ENCODE measurements at places on chromosomes 1 and 21.

GRCh38 chr1:219413536-219413935, 199.4 kb downstream of the ZC3H11B start:
- no peak for DNase-seq

GRCh38 chr1:21909787-21910503, 27.2 kb downstream of the HSPG2 start:
- no peak for DNase-seq

- DNase-seq = peak; percentile 86
Observed at GRCh38 chr1:170562646-170563338, 30.8 kb downstream of the GORAB start.

DNA sequence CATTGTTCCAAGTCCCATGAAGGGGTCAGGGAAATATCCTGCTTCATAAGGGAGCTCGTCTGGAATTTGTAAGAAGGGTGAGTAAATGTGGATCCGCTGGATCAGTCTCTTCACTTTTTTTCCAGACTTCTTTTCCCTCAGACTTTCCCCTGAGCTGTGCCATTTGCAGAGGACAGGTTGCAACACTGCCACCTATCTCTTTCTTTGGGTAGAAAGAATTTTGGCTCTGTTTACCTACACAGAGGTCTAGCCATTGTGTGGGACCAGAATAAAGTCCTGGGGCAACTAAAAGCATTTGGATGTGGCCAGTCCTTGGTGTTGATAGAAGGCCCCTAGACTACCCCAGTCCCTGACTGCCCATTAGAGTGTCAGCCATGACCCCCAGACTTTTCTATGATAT, 1146.7 kb upstream of the PRMT6 start:
- DNase-seq = no peak

GRCh38 chr21:31675960-31676359, 16.5 kb downstream of the SOD1 start:
- DNase-seq = no peak

DNA sequence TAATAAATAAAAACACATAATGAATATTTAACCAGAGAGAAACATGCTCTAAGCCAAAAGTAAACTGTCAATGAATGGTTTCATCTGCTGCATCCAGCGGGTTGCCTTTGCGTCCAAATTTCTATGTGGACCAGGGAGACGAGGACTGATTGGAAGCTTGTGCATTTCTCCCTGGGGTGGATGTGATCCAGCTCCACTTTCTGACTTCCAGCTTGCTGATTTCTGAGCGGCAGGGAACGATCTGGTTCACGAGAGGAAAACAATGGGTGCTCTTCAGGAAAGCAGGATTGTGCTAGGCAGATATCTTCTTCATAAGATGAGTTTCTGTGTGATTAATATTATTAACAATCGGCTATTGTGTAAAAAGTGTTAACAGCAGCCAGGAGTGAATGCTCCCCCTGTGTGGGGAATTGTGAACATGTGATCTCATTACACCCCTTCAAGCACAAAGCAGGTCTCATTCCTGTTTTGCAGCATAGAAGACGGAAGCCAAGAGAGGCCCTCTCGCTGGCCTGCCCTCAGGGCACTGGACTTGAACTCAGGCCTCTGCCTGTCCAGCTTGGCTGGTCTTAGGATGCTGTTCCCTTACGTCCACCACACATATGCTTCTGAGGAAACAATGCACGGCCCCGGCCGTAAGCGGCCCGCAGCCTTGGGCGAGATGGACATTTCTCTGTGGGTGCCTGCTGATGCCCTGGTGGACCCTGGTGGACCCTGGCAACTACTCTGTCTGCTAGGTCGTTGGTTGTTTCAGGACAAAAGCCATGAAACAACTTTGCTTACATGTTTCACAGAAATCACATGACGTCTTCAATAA, 183.4 kb upstream of the C1orf174 start:
- DNase-seq = no peak

- DNase-seq = no peak
Observed at GRCh38 chr1:15341634-15342407, 67.9 kb upstream of the EFHD2 start.

DNA sequence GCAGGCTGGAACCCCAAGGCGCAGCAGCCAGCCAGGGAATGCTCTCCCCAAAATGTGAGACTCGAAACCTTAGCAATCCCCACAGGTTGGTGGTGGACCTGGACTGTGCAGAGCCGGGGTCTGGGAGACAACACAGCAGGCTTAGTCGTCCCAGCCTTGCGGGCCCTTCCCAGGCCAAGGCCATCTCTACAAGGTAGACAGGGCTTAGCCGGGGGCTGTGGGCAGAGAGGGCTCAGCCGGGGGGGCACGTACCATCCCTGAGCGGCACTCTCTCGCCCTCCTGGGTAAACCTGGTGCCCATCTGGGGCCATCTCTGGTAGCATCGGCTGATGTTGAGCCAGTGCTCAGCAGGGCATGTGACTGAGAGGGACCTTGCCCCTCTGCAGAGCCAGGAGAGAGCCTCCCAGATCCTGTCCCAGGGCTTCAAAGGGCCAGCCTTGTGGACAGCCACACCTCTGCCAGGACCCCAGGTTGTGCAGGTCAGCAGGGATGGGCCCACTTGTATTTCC, 2.2 kb upstream of the ACTRT2 start:
- DNase-seq = no peak

GRCh38 chr1:159214149-159214760, 9.6 kb downstream of the ACKR1 start:
- peak; percentile 6 for DNase-seq

DNA sequence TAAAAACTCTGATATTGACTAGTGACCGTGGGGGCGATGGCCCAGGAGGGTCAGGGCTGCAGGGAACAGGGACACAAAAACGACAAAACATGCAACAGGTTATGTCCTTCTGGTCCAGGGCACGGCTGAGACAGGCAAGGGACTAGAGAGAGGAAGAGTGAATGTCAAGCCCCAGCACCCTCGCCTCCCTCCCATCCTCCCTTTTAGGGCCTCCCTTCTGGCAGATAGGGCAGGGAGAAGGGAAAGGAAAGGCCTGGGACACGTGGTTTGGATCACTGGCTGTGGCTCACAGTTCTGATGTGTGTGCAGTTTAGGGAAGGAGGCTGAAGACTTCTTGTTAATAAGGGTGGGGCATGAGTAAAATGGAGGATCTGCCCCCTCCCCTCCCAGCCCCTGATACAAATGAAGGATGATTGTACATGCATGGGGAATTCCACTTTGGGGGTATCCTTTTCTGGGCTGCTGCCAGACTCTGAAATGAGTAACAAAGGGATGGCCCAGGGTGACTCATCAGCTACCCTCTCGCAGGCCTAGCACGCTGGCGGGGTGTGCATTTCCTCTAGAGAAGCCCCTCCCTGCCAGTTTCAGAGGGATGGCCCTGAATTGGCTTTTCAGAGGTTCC, 14.2 kb downstream of the CAPN2 start:
- peak; percentile 78 for DNase-seq

DNA sequence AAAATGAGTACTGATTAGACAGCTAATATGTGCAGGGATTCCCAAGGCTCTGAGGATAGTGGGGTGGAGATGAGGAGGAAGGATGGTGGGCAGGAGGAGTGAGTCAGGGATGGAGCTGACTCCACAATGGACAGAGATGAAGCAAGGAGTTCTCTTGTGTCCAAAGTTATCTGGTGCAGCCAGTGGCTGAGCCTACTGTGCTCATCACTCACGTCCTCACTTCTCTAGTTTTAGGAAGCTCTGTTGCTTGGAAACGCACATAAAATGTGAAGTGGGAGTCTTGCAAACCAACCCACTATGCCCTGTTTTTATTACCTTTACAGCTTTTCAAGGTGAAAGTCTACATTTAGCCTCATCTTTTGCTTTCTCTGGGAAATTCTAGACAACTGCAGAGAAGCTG, 36.5 kb upstream of the SAMD13 start:
- no peak for DNase-seq

DNA sequence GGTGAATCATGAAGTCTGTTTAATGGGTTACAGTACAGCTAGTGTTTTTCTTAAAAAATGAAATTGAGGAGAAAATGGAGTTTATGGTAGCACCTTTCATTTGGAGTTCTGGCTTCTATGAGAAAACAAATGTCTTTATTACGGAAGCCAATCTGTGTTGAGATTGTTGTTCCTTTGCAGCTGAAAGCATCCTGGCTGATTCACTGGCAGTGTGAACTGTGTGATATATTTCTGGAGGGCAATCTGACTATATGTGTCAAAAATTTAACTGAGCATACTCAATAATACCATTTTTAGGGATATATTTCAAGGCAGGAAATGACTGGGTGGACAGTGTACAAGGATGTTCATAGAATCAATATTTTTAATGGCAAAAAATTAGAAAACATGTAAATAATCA, 46.6 kb upstream of the LYST start:
- no peak for DNase-seq

DNA sequence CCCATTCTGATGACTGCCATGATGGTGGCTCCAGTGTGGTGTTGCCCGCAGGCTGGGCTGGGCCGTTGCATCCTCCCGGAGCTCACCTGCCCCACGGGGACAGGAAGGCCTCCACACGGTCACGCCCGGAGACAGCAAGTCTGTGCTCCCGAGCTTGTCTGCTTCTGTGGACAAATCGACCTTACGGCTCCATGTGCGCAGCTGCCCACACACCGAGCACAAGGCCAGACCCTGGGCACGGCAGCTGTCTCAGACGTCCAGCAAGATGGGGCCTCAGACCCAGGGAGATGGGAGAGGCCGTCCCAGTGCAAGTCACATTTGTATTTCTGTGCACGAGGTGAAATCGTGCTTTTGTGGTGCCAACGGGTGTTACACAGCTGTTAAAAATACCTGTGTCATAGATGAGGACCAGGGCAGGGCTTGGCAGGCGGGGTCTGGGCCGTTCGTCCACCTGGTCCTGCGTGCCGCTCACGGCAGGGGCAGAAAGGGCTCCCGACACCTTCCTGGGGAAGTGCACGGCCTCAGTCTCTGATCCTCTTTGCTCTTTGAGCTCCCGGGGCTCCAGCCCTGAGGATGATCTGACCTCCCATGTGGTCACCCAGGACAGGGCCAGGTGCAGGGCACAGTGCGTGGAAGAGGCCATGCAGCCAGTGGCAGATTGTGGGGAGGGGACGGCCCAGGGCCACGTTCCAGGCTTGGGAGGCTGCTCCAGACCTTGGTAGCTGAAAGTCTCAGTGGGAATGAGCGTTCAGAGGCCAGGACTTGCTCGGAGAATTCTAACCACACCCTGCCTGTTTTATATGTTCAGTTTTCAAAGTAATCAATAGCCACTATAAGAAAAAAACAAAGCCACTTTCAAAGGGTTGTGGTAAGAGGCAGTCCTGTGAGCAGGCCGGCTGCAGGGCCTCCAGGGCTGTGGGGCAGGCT, 13.5 kb downstream of the COL6A1 start:
- no peak for DNase-seq

DNA sequence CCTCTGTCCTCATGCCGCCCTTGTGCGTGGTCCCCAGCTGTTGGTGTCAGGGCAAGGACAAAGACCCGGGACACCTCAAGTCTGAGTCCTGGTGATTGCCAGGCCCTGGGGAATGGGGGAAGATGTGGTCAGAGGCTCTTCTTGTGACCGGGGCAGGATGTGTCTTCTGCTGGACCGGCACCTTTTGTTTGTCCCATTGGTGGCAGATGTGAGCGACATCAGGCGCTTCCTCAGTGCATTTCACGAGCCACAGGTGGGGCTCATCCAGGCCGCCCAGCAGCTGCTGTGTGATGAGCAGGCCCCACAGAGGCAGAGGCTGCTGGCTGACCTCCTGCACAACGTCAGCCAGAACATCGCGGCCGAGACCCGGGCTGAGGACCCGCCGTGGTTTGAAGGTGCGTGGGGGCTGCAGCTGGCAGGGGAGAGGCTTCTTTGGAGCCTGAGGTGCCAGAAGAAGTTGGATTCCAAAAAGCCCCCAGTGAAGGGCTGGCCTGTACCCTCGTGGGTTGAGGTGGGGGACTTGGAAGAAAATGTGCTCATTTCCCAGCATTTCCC, 8.4 kb downstream of the DFFB start:
- DNase-seq = no peak

GRCh38 chr1:25245809-25246599, 1.2 kb downstream of the RSRP1 start:
- DNase-seq = no peak
